ENCODE measurements at places on chromosomes 4 and X.
A peak's percentile ranks its signal among the peaks of the same experiment; 100 is the strongest.

GRCh38 chr4:128570387-128570975, 239.0 kb upstream of the JADE1 start:
- peak; percentile 31 for DNase-seq

- DNase-seq = no peak
Observed at GRCh38 chrX:22603060-22603459, 330.3 kb downstream of the CBLL2 start.

- DNase-seq = no peak
Observed at GRCh38 chr4:156230176-156230575, 276.5 kb upstream of the CTSO start.

DNA sequence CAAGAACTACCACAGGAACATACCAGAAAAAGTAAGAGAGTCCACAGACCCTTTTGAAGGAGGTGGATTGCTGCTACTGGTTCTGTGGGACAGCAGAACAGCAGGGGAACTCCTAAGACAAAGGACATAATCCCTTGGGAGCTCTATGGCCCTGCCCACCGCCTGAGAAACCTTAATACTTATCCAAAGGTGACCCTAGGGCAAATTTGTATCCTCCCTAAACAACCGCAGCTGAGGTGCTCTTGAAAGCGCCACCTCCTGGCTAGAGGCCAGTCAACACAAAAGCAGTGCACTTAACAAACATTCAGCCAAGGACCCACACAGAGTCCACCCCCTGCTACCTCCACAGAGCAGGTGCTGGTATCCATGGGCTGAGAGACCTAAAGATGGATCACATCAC, 136.8 kb downstream of the ADAM29 start:
- no peak for DNase-seq

GRCh38 chr4:1030559-1030958, 19.1 kb downstream of the FGFRL1 start:
- DNase-seq = no peak

DNA sequence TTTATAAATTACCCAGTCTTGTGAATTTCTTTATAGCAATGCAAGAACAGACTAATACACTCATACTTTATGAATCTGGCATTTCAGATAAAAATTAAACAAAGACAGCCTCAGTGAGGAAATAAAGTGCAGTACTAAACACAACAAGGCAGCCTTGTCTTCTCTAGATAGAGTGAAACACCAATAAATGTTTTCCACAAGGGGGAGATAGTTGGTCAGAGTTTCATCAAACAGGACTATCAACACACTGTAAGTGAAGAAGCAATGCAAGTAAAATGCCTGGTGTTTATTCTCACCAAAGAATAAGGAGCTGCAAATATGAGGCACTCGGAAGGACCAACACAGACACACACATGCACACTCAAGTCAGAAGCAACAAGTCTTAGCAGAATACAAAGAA, 62.8 kb downstream of the FAM9B start:
- no peak for DNase-seq

DNA sequence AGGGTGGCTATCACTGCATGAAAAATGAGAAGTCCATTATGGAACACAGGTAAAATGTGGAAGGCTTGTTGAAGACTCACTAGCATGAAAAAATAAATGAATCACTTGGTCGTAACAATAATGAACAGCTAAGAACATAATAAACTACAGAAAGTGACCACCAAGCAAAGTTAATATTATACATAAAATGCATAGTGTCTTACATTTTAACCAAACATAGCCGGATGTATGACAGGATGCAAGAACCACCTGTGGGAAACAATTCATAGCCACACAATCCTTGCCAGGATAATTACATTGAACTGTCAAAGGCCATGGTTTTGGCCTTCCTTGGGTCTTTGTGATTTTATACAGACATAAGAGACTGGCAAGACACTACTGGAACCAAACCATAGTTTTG, 81.9 kb upstream of the ATXN3L start:
- no peak for DNase-seq

DNA sequence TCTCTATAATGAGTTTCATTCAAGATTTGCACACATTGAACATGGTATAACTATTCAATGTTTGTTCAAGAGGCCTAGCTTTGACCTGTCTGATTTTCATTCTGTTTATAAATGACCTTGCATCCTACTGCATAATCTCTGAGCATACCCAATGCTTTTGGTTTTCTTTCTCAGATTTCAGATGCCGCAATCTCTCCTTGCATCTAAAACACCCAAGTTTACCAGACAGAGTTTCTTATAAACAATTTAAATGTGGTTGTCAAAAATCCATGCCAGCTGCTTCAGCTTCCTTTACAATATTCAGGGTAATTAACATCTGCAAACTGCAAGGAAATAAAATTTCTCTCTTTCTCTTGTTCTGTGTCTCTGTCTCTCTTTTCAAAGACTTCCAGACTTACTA, 123.0 kb upstream of the PCDH18 start:
- DNase-seq = no peak

DNA sequence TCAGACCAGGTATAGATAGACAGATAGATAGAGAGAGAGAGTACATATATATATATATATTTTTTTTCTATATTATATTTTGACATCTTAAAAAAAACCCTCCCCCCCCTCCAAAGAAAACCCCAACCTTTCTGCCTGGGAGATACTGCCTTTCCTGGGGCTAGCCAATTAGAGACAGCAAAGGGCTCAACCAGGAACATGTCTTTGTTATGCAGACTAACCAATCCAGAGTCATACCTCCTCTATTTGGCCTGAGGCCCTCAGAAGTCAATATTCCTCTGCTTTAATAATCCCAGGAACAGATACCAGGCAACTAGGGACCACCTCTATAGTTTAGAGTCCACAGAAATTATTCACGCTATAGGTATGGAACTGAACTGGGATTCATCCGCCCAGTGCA, 135.6 kb upstream of the MAD2L1 start:
- DNase-seq = no peak

GRCh38 chr4:66554826-66555225, 884.5 kb upstream of the EPHA5 start:
- DNase-seq = no peak

DNA sequence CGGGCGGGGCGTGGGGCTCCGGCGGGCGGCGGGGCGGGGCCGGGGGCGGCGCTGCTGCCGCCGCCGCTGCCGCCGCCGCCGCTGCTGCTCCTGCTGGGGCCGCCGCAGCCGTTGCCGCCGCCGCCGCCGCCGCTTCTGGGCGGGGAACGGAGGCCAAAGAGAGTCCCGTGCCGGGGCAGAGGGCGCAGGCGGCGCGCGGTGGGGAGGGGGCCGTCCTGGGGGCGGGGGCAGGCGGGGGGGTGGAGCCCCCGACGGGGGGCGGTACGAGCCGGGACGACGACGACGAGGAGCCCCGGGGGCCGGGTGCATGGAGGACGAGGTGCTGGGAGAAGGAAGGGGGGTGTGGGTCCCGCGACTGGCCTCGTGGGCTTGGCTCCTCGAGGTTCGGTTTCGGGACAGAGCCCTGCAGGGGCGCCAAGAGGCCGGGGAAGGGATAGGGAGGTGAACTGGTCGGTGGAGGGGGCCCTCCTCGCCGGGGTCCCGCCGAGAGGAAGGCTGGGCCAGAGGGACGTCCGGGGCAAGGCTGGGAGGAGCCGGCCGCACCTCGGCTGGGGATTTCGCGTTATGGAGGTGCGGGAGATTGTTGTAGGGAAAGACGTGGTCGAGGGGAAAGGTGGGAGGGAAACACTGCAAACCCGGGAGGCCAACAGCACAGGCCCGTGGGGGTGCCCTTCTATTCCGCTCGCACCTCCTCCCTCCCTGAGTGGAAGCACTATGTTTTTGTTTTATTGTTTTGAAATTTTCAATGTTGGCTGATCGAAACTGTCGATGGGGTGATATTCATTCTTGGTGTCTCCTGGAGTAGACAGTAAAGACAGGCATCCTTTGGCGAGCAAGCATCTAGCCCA, 1.9 kb downstream of the BCORL1 start:
- DNase-seq = peak; percentile 28

DNA sequence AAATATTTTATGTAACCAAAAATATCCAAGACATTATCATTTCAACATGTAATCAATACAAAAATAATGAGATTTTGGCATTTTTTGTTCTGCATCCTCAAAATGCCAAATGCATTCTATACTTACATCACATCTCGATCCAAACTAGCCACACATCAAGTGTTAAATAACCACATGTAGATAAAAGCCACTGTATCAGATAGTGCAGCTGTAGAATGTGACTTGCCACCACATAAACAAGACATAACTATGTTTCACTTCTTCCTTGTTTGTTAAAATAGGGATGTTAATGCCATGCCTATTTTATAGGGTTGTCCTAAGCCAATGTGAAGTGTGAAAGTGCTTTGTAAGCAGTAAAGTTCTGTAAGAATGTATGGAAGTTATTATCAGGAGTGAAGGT, 20.9 kb downstream of the INTS6L start:
- no peak for DNase-seq

GRCh38 chr4:88803600-88804096, 106.0 kb upstream of the NAP1L5 start:
- no peak for DNase-seq

DNA sequence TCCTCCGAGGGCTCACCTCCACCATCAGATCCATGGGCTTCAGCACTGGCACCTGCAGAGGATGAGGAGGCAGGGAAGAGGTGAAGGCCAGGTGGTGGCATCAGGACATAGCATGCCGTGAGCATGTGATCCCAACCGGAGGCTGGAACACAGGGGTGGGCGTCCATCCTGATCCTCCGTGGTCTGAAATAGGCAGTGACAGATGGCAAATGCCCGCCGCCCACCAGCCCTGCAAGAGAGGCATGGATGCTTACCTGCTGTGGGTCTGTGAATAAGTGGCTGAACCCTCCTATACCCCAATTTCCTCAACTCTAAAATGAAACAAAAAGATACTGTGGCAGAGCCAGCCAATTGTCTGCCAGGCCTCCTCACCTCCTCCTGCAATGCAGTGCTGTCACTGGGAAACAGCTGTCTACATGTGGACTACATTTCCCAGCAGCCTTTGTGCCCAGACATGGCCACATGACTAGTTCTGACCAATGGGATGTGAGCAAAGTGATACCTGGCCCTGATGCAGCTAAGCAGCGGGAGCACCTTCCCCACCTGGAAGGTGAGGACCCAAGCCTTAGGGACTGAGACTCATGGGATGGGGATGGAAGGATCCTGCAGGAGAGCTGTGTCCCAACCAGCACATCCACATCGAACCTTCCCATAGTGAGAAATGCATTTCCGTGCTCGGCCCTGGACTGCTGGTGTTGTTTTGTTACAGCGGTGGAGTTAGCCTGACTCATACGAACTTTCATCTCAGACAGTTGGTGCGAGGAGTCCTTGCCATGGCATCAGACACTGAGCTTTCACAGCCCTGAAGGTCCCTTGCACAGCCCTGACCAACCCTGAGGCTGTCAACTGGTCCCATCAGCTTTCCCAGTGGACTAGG, 99.5 kb downstream of the PPP2R2C start:
- DNase-seq = peak; percentile 2

- DNase-seq = no peak
Observed at GRCh38 chrX:19640693-19641374, 125.5 kb upstream of the MAP3K15 start.

DNA sequence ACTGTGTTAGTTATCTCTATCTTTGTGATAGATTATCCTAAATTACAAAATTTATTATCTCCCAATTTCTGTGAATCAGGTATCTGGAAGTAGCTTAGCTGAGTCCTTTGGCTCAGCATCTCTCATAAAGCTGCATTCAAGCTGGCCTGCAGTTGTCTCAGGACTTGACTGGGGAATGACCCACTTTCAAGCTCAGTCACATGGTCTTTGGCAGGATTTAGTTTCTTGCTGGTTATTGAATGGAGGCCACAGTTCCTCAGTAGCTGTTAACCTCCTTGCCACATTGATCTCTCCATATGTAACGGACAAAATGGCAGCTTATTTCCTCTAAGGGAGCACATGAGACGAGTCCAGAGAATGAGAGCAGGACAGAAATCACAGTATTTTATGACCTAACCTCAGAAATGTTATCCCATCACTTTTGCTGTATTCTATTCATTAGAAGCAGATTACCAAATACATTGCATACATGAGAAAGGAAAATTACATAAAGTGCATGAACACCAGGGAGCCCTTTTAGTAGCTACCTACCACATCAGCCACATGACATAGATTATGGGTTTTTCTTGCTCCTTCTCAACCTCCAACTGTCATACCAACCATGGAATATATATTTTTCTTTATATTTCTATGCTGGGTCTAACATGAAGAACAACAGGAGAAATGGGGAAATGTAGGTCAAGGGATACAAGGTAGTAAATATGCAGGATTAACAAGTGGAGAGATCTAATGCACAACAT, 730.1 kb downstream of the CCSER1 start:
- DNase-seq = no peak

DNA sequence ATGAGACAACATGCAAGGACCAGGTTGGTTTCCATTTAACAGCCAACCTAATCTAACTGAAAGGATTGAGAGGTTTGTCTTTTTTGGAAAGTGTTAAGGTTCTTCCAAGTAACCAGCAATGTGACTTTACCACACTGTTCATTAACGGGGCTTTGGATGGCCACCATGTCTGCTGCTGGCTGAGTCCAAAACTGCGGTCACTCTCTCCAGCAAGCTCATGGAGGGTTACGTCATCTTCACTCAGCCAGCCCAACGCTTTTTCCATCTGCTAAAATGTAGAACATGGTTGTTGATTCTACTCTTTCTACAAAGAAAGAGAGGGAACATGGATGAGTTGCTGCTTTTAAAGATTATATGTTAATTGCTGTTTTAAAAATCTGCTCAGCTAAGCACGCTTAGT, 11.0 kb downstream of the PKD2 start:
- DNase-seq = no peak

DNA sequence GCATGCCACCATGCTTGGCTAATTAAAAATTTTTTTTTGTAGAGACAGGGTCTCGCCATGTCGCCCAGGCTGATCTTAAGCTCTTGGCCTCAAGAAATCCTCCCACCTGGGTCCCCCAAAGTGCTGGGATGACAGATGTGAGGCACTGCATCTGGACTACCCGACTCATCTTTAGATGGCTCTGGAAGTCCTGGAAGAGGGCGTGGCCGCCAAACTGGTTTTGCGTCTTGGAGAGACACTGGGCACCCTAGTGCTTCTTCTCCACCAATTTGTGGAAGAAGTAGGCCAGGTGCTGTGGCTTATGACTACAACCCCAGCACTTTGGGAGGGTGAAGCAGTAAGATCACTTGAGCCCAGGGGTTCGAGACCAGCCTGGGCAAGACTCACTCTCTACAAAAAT, 47.6 kb downstream of the HOPX start:
- DNase-seq = no peak

GRCh38 chr4:77579406-77580076, 26.1 kb upstream of the CXCL13 start:
- no peak for DNase-seq
